Stimulated activated CD4-positive, alpha-beta T cell treated with anti-CD3 and anti-CD28 coated beads, Interleukin-4, amount 100 ng/mL, for 24 hours (primary cell): ENCODE measurements at places on chromosomes 2 and 18.
A peak's percentile ranks its signal among the peaks of the same experiment; 100 is the strongest.

DNA sequence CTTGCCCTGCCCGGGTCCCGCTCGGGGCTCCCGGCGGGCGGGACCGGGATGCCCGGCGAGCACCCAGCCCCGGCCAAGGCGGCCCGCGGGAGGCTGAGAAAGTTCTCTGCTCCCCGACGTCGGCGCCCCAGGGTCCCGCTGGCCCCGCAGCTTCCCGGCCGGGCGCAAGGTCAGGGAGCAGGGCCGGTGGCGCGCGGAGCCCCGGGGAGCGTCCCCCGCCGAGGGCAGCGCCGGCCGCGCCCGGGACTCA is 331 bp downstream of the SERPINE2 start:
- no peak for DNase-seq

GRCh38 chr2:3176071-3176868 is 201.3 kb downstream of the EIPR1 start:
- DNase-seq: no peak

DNA sequence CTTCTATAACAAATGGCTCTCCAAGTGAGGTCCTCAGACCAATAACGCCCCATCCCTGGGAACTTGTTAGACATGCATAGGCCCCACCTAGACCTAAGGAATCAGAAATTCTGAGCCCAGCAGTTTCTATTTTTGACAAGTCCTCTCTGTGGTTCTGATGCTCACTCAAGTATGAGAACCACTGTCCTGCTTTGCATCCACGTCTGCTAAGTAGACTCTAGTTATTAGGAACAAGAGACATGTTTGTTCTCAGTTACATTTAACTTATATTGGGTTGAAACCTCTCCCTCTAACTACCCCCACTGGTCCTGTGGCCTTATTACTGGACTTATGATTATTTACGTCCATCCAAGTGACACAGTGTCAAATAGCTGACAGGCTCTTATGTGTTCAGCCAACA is 70.3 kb downstream of the TMEM17 start:
- DNase-seq: no peak

GRCh38 chr2:28926847-28927246 is 32.4 kb downstream of the WDR43 start:
- DNase-seq: no peak

GRCh38 chr2:189261431-189261841 is 81.9 kb upstream of the COL5A2 start:
- no peak for DNase-seq

DNA sequence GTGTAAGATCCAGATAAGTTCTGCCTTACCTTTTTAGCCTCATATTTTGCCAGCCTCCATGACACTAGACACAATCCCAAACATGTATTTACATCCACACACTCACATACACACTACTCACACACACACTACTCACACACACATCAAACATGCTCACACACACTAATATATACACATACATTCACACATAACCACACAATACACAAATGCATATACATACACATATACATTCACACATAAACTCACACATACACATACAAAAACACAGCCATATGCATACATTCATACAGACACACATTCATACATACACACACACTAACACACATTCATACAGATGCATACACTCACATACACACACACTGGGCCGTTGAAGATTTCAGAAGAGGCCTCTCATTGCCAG is 109.5 kb downstream of the MAIP1 start:
- DNase-seq: no peak

GRCh38 chr2:240435948-240436682 is 652 bp downstream of the GPC1 start:
- no peak for DNase-seq

GRCh38 chr2:159516241-159516758 is 100.0 kb downstream of the BAZ2B start:
- peak; percentile 25 for DNase-seq

GRCh38 chr2:228767196-228767595 is 503.9 kb downstream of the PID1 start:
- no peak for DNase-seq

GRCh38 chr2:144320491-144320890 is 199.4 kb downstream of the ZEB2 start:
- DNase-seq: peak; percentile 49

- DNase-seq: no peak
Measured at GRCh38 chr18:3722649-3723433, 272.9 kb downstream of the TGIF1 start.

DNA sequence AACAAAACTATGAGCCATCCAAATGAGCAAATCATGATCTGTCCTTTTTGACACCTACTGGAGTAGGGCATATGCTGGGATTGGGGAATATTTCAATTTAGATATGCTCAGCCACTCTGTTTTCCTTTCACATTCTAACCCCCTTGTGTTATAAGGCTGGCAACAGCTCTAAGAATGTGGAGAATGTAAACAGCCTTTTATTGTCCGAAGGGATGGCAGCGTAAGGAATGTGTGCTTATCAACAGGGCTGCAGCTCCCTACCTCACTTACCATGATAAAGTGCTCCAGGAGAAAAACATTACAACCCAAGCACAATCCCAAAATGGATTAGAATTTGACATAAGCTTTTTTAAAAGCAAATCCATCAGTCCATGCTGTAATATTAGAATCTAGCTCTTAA is 2.2 kb downstream of the NXPH2 start:
- DNase-seq: no peak
